Glomerular endothelial cell (primary cell): ENCODE measurements at places on chromosomes 6 and 20.

DNA sequence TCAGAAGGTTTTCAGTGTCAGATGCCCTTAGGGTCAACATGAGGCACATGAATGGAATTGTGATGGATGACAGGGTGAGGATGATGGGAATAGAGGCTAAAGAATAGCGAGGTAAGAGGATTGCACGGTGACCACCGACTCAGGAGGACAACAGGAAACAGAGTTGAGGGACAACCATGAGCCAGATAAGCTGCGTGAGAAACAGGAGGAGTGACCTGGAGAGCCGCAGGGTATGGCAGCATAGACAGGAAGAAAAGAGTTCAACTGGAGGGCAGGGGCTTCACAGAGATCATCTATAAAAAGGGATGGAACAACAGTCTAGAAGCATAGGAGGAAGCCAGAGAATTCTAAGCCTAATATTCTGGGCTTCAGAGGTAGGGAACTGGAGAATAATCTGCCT is 84.7 kb upstream of the ENPP5 start:
- no peak for DNase-seq

GRCh38 chr6:30329331-30329730 is 2.6 kb downstream of the TRIM39 start:
- DNase-seq, result no peak

- DNase-seq, result no peak
Measured at GRCh38 chr20:16575390-16576140, 2.3 kb upstream of the KIF16B start.

DNA sequence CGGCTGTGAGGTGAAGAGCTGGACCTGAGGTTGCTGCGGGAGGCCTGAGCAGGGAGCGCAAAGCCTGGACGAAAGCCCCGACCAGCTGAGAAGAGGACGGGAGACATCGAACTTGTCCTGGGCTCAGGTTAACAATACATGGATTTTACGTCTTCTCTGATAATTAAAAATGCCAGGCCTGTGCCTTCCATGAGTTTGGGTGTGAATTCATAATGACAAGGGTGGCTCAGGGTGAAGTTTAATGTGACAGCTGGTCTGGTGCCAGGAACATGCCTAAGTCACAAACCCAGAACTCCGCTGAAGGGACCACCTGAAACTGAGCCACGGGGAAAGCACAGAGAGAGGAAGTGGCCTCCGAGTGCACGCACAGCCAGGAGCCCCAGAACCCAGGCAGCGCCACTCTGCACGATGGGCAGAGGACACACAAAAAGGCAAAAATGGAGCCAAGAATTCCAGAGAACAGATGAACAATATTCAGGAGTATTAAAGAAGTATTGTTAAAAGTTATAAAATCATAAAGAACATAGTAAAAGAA is 150.1 kb upstream of the RPS6KA2 start:
- DNase-seq, result no peak

DNA sequence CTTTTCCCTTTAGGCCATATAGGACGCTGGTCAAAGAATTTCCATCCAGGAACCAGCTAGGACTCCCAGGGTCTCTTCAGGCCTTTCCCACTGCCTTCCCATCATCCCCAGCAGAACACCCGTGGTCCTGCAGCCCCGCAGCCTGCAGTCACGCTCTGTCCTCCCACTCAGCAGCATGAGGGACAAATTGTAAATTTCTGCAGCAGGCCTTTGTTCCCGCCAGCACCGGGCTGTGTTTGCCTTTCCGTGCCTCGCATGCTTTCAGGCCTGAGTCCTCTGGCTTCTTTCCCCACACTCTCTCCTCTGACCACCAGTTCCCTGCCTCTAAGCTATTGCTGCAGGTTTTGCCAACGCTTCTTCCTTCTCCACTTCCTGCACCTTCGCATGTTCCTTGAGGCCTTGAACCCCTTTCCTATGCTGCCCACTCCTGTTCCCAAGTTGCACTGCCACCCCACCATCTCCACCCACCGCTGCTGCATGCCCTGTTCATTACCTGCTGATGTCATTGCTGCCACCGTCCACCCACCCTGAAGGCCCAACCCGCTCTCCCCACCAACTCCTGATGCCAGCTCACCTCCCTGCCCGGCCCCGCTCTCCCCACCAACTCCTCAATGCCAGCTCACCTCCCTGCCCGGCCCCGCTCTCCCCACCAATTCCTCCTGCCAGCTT is 49.8 kb downstream of the RNASET2 start:
- DNase-seq, result no peak

DNA sequence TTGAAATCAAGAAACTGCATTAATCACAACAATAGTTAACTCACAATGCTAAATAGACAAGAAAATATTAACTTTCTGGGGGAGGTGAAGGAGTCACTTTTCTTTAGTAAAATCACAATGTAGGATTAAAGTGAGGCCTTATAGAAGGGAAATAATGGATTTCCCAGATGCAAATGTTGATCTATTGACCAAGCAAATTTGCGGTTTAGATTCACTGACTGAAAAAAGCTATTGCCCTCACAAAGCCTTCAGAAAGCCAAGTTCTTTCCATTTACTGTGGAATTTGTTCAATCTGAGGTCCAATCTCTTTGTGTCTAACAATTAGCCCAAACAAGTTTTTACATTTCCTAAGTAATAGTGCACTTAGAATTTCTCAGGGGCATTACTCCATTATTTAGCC is 95.1 kb upstream of the PTCHD4 start:
- no peak for DNase-seq
